Fibroblast of lung (primary cell): ENCODE measurements at places on chromosomes 6 and 20.

DNA sequence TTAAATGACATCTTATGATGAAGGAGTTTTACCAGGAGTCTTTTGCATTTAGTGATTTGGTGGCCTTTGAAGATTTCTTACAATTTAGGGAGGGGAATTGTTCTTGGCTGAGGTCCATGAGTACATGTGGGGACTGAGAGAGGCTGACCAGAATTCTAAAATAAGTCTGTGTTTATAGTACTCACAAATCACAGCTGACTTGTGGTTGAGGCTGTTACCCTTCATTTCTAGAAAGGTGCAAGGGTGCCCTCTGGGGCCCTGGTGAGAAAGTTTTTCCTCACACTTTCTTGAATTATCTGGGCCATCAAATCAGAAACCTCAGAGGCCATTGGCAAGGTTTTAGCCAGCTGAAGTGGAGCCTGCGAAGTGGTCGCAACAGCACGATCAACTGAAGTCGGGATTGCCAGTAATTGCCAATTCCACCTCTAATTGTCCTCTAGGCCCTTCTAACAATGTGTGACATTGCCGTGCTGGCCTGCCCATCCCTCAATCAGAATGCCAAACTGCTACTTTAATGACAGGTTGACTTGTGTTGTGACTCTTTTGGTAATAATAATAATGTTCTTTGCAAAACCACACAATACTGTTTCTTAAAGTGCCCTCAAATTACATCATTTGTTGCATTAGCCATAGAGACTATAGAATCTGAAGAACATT is 221.6 kb downstream of the OGFRL1 start:
- no peak overlapping the region for H3K27ac ChIP-seq
- H3K4me3 ChIP-seq = no peak overlapping the region
- H3K36me3 ChIP-seq = no peaks in the 10 kb centered on the region
- no peaks in the 10 kb centered on the region for H3K27me3 ChIP-seq
- DNase-seq = peak; percentile 77
- peaks cover 6% of the 10 kb centered on the region for H3K4me1 ChIP-seq

- H3K27ac ChIP-seq = no peak overlapping the region
- no peaks in the 10 kb centered on the region for H3K27me3 ChIP-seq
- DNase-seq = no peak
- no peaks in the 10 kb centered on the region for H3K36me3 ChIP-seq
- H3K4me1 ChIP-seq = no peaks in the 10 kb centered on the region
- H3K4me3 ChIP-seq = no peak overlapping the region
Observed at GRCh38 chr20:53981752-53982437, 88.5 kb downstream of the BCAS1 start.

GRCh38 chr6:131382631-131383030 is 190.4 kb upstream of the ARG1 start:
- H3K4me1 ChIP-seq = no peaks in the 10 kb centered on the region
- H3K27ac ChIP-seq = no peak overlapping the region
- H3K36me3 ChIP-seq = no peaks in the 10 kb centered on the region
- DNase-seq = no peak
- no peak overlapping the region for H3K4me3 ChIP-seq
- H3K27me3 ChIP-seq = peaks cover 32% of the 10 kb centered on the region

- no peaks in the 10 kb centered on the region for H3K4me1 ChIP-seq
- no peaks in the 10 kb centered on the region for H3K36me3 ChIP-seq
- H3K4me3 ChIP-seq = no peak overlapping the region
- no peak overlapping the region for H3K27ac ChIP-seq
Observed at GRCh38 chr6:134111062-134111677, 58.7 kb upstream of the SLC2A12 start.

DNA sequence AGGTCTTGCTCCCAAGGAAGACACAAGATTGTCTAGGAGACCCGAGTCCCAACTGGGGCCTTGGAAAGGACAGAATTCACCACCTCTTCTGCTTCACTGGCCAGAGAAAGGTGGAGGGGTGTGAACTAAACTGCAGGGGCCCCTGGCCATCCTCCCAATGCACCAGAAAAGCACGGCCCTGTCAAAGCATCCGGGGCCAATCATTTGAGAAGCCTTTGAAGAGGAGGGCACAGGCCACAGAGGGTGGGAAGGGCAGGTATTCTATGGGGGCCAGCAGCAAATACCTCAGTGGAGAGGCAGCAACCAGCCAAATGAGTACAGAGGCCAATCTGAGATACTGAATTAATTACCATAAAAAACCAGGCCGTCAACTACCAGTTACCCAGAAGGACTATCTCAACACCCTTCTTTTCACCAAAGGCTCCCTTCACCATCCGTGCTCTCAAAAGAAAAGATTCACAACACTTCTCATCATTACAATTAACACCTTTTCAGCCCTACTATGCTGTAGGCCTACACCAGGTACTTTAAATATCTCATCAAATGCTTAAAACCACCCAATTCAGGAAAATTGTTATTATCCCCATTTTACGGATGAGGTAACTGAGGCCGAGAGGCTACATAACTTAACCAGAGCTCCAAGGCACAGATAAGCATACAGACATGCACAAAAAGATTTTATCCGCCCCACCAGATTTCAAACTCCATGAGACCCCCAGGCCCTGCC is 50.7 kb downstream of the TRERF1 start:
- H3K4me1 ChIP-seq = peaks cover 19% of the 10 kb centered on the region
- no peak overlapping the region for H3K27ac ChIP-seq
- DNase-seq = no peak
- no peaks in the 10 kb centered on the region for H3K36me3 ChIP-seq
- no peak overlapping the region for H3K4me3 ChIP-seq
